SK-MEL-5 (cell line): ENCODE measurements at places on chromosomes 3 and 15. TPM values are rescaled to one million over a fixed set of nuclear protein-coding genes. Genes with fewer than 3 reads are reported as not detected.
A peak's percentile ranks its signal among the peaks of the same experiment; 100 is the strongest.

DNA sequence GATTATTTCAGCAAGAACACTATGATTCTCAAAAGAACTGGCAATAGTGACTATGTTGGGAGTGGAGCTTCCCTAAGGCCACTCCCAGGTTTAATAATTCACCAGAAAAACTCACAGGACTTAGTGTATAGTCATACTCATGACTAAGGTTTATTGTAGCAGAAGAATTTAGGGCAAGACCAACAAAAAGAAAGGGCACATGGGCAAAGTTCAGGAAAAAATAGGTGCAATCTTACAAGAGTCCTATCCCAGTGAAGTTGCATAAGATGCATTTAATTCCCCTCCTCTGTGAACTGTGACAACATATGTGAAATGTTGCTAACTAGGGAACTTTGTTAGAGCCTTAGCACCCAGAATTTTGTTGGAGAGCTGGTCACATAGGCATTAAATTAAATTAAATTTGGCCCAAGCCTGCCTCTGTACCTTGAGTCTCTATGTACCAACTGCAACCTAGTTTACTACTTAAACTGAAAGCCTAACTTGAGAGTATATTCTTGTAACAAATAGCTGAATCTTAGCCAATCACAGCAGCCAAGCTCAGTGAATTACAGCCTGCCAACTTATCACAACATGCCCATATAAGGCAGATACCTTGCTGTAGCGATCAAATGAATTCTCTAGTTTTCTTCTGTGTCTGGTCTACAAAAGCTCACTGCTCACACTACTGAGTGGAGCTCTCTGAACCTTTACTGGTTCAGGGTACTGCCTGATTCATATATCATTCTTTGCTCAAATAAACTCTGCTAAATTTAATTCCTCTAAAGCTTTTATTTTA lies 386.2 kb upstream of the ARHGEF26 start:
- DNase-seq: no peak

DNA sequence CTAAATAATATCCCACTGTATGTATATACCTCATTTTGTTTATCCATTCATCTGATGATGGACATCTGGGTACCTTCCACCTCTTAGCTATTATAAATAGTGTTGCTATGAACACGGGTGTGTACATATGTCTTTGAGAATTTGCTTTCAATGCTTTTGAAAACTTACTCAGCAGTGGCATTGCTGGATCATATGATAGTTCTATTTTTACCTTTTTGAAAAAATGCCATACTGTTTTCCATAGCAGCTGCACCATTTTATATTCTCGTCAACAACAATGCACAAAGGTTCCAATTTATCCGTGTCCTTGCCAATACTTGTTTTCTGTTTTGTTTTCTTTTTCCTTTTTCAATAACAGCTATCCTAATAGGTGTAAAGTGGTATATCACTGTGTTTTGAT lies 77.1 kb downstream of the PEAK1 start:
- DNase-seq: peak; percentile 15

DNA sequence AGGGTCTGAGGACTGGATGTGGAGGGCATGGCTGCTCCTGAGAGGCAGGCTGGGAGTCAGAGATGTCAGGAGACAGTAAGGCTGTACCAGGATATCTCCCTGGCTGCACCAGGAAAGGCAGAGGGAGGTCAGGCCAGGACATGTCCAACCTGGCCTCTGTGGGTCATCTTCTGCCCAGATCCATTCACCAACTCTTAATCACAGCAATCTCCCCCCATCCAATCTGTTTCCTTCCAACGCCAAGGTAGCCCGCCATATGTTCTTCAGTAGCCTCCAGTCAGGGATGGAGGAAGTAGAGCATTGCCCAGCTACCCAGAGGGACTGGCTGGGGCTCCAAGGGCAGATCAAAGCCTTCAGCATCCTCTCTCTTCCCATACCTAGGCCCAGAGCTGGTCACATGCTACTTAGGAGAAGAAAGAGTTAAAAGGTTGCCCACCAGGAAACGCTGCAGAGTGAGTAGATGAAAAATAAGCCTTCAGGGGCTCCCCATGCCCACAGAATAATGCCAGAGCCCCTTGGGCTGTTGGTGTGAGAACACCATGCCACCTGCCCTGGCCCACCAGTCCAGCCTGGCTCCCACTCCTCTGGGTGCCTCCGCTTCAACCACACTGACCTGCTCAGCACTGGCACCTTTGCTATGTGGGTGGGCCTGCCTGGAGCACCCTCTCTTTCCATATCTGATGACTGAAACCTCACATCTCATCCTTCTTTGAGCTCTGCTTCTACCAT lies 176.8 kb downstream of the MEGF11 start:
- no peak for DNase-seq

DNA sequence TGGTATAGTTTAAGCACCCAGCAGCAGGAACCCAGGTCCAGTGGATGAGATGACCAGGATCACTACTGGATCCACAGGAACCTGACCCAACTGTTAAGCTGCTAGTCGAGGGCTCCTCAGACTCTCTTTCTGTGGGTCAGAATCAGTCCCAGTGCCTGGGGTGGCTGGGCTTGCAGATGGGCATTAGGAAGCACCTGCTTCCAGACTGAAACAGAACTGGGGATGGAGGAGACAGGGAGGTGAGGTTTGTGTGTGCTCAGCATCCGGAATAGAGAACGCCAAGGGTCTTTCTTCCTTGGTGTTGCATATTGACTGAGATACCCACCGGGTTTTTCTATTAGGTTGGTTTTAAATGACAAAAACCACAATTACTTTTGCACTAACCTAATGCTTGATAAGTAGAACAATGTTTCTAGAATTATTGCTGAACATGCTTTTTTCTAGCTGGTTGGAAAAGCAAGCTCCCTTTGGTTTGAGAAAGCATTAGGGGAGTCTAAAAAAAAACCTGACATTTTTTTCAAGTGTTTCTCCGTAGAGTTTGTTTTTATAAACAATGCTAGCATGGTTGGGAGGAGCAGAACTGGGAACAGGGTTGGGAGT lies 779 bp downstream of the ST3GAL6 start:
- DNase-seq: no peak

DNA sequence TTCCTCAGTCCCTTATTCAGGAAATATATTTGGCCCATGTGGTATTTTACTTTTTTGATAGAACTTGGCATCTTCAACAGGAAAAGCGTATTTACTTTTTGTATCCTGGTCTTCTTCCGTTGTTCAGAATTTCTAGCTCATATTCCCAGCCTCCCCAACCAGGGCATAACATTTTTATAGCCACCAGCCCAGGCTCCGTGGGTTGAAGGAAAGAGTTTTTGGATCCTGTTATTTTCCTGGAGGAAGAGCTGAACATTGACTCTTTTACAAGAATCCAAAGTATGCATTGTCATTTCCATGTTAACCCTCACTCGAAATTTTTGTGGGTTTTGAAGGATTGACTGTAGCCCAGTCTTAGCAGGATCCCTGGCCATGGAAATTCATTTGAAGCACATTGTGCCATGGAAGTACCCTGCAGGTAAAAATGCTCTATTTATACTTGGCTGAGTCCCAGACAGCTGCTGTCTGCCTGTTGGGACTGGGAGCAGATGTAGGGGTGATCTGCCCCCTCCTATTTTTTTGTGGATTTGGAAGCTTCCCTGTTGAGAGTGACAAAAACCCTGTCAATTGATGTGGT lies 98.8 kb downstream of the AKAP13 start:
- DNase-seq: no peak

- DNase-seq: no peak
These were observed 36.6 kb upstream of the UBL7 start for GRCh38 chr15:74497584-74497983.

GRCh38 chr15:85622221-85622831 lies 172.4 kb downstream of the KLHL25 start:
- DNase-seq: no peak

Gene CKMT1A
- 18.5 and 25.8 TPM in 2 replicates for total RNA-seq

DNA sequence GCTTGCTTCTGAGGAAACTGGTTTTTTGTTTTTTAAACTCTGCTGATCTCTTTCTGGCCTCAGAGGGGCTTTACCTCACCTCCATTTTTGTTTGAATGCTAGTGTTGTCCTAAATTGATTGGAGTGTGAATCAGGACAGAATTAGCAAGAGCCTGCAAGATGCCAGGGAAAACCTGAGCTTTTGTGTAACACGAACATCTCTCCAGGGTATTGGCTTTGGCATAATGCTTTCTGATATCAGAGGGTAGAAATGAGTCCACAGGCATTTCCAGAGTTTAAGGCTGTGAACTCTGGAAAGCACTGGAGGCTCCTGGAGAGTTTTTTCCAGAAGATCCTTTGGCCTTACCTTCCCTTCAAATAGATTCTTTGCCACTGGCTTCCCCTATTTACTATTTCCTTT lies 87.1 kb downstream of the WDR76 start:
- no peak for DNase-seq

Gene ITPKA
- 0.45 and 0.85 TPM in 2 replicates for total RNA-seq

- no peak for DNase-seq
These were observed 1.9 kb downstream of the COL8A1 start for GRCh38 chr3:99640214-99640851.

Gene ACOX2
- total RNA-seq: 3.0 and 5.6 TPM in 2 replicates

- no peak for DNase-seq
These were observed 84.1 kb upstream of the KLHL25 start for GRCh38 chr15:85878828-85879225.

Gene IGF2BP2
- total RNA-seq: 59.5 and 65.1 TPM in 2 replicates

DNA sequence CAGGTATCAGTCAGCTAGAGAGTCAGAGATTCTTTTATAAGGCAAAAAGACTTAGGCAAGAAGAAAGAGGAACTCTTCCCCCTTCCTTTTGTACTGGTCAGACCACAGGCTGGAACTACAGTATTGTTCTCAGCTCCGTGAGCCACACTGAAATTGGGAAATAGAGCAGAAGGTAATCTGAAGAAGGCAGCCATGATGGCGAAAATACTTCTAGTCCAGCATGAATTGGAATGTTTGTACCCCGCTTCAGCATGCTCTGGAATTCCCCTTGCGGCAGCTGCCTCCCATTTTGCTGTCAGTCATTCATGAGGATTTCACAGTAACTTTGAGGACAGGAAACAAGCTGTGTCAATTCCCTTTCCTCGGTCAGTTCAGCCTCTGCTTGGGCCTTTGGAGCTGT lies 96.2 kb downstream of the CORO2B start:
- no peak for DNase-seq

DNA sequence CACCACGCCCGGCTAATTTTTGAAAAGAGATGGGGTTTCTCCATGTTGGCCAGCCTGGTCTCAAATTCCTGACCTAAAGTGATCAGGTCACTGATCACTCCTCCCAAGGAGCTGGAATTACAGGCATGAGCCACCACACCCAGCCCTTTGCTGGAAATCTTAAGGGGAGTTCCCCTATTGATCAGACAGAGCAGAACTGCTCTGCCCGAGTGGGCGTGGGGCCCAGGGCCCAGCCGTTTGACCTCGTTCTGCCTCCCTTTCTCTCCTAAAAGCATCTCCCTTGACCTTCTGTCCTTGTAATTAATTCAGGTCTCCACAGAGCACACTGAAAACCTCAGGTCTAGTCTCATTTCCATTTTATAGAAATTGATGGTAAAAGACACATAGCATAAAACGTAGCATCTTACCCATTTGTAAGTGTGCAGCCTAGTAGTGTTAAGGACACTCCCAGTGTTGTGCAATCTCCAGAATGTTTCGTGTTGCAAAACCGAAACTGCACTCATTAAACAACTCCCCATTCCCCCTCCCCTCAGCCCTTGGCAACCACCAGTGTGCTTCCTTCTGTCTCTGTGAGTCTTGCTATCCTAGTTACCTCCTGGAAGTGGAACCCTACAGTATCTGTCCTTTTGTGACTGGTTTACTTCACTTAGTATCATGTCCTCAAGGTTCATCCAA lies 89.3 kb downstream of the SLCO3A1 start:
- peak; percentile 56 for DNase-seq

Gene HTR3D
- total RNA-seq: not detected in 2 replicates

DNA sequence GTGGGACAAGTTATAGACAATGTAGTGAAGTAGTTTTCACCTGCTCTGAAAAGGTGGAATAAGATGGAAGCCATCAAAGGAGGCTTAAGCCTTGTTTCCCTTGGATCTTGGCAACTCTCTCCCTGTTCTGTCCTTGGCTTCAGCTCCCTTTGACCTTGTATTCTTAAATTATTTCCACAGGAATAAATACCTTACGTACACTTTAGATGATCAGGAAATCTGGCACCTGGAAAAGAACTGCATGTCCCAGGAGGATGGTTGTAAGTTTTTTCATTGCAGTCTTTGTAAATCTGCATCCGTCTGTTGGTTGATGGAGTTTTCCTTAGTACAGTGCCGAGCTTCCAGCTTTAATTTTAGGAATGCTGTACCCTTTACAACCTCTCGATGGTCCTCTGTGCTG lies 11.8 kb downstream of the ST6GAL1 start:
- DNase-seq: no peak

Gene ARL14
- not detected in 2 replicates for total RNA-seq

Gene C3orf85
- total RNA-seq: not detected in 2 replicates

DNA sequence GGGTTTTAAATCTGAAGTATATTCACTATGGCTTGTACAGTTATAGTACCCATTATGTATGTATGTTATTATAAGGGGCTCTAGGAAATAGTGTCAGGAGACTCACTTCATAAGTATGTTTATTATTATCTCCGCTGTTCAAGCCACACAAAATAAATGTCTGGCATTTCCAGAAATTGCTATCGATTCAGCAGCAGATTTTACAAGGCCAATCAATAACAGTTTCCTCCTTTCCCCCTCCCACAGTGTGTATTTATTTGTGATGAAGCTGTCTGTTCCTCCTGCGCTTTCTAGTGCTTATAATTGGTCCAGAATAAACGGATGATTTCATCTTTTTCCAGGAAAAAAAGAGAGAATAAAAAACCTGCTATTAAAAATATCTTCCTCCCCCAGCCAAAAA lies 134.2 kb upstream of the LPP start:
- no peak for DNase-seq

GRCh38 chr3:100003609-100004503 lies 110.4 kb downstream of the FILIP1L start:
- no peak for DNase-seq

Gene PSTPIP1
- total RNA-seq: not detected in 2 replicates

Gene GXYLT2
- 18.2 and 27.2 TPM in 2 replicates for total RNA-seq

Gene ACKR2
- total RNA-seq: not detected in 2 replicates

Gene FHIT
- 3.9 and 4.0 TPM in 2 replicates for total RNA-seq

GRCh38 chr15:40871749-40872617 lies 2.1 kb downstream of the RHOV start:
- DNase-seq: no peak

GRCh38 chr3:182717216-182717615 lies 76.1 kb upstream of the ATP11B start:
- DNase-seq: no peak

GRCh38 chr3:188510366-188510765 lies 356.4 kb downstream of the LPP start:
- DNase-seq: no peak
